Ovary (tissue), 10 donors: ENCODE measurements at places on chromosomes 11 and 22. TPM values are rescaled to one million over a fixed set of nuclear protein-coding genes. Genes with fewer than 3 reads are reported as not detected.

DNA sequence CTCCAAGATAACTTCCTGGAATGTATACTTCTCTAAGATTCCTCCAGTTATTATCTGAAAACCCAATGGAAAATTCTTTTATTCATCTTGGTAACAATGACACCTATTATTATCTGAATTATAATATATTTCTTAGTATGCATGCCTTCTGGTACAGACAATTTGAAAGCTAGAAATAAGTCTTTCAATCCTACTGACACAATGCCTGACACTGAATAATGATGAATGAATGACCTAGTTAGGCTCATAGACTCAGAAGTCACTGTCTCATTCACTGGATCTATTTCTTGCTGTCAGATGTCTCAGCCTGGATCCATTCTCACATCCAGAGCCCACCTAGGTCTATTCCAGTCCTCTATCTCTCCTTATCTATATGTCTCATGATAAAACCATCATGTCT, 1126.7 kb upstream of the CCDC90B start:
- no peak for DNase-seq

DNA sequence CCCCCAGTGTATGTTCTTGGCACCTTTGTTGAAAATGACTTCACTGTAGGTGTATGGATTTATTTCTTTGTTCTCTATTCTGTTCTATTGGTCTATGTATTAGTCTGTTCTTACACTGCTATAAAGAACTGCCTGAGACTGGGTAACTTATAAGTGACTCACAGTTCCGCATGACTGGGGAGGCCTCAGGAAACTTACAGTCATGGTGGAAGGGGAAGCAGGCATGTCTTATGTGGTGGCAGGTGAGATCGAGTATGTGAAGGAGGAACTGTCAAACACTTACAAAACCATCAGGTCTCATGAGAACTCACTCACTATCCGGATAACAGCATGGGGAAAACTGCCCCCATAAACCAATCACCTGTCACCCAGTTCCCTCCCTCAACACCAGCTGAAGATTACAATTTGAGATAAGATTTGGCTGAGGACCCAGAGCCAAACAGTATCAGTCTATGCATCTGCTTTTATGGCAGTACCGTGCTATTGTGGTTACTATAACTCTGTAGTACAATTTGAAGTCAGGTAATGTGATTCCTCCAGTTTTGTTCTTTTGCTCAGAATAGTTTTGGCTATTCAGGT, 836.2 kb downstream of the DLG2 start:
- DNase-seq, result no peak

- no peak for DNase-seq
Measured at GRCh38 chr11:64499261-64500004, 91.6 kb upstream of the SLC22A12 start.

The LPXN gene
- 8.0 TPM for total RNA-seq

The PKDREJ gene
- 0.12 TPM for total RNA-seq

GRCh38 chr11:19466314-19466713, 225.6 kb upstream of the E2F8 start:
- no peak for DNase-seq

The SCT gene
- total RNA-seq, result not detected

DNA sequence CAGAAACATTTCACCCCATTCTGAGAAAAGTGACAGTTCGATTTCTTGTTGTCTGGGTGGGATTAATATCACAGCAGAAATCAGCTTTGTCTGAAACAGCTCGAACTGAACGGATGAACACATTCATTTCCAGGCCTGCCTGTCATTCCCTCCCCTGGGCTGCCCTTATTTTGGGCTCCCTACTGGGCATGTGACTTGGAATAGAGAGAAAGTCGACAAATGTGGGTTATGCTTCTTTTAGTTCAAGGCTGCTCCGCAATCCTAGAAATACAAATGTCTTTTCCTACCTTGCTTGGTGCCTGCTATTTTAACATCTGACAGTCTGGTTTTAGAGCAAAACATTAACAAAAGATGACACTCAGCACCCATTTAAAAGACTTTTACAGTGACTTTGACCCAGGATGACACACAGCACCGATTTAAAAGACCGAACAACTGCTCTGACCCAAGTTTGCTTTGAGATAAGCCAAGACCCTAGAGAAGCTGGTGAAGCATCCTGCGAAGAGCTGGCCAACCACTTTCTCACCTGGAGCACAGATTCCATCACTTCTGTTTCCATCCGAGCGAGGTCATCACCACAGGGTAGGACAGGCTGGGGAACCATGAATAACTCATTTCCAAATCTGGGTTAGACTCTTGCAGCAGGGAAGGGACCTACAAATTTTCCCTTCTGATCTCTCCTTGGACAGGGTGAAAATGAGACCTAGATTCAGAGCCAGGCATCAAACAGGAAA, 13.1 kb downstream of the CLMP start:
- no peak for DNase-seq

The SPDYC gene
- total RNA-seq, result not detected

The MSANTD2 gene
- 18.2 TPM for total RNA-seq

The APOL3 gene
- 19.4 TPM for total RNA-seq

The CNTF gene
- 0.54 TPM for total RNA-seq

DNA sequence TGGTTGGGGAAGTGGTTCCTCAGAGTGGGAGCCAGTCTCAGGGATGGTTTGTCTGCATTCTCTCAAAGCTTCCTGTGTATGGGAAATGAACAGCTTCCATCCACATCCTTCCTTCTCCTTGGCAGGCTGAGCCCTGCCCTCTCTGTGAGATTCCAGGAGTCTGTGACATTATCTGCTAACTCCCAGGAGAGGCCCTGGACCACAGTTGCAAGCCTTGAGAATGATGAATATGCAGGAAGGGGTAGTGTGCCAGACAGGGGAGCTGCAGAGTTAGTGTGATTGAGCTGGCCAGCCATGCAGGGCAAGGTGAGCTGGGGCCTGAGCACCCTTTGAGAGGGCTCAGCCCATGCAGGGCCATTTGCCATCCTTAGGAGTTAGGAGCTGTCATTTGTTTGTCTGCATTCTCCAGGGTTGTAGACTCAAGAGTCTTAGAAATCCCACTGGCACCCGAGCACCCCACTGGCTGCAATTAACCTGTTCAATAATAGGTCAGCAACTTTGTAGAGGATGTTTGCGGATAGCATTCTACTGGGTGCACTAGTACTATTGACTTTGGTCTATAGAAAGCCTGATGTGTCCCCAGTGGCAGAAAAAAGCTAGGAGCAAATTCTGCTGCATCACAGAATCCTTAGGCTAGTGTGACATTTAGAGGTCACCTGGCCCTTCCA, 299.0 kb upstream of the CADM1 start:
- DNase-seq, result no peak

GRCh38 chr22:27554841-27555456, 246.6 kb downstream of the MN1 start:
- no peak for DNase-seq

The B3GAT1 gene
- 0.23 TPM for total RNA-seq

DNA sequence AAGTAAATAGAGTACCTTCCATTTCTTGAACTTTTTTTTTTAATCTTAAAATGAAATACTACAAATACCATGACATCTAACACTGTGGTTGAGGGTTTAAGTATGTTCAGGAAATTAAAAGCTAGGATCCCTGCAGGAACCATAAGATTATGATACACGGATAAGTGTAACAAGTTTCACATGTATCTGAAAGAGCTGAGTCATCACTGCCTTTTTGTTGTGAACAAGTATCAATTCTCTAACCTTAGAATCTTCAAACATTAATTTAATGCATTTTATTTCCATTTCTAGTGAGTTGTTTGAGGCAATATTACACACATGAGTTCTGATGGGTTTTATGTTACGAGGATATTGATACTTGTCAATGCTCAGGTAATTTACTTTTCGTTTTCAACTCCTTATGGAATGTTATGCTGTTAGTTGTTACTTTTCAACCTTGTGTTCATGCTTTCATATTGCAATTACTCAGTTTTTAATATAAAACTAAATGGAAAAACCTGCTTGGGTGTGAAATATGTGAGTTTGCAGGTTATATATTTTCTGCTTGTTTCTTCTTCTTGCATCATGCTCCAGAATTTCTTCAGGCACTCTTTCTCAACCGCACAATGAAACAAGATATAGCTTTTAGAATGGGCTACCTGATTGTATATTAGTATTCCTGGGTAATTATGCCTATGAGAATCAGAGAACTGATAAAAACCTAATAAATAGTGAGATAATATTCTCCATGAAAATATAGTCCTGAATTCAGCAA, 361.3 kb upstream of the MTNR1B start:
- no peak for DNase-seq

- DNase-seq, result no peak
Measured at GRCh38 chr11:130796828-130797227, 119.5 kb downstream of the SNX19 start.

DNA sequence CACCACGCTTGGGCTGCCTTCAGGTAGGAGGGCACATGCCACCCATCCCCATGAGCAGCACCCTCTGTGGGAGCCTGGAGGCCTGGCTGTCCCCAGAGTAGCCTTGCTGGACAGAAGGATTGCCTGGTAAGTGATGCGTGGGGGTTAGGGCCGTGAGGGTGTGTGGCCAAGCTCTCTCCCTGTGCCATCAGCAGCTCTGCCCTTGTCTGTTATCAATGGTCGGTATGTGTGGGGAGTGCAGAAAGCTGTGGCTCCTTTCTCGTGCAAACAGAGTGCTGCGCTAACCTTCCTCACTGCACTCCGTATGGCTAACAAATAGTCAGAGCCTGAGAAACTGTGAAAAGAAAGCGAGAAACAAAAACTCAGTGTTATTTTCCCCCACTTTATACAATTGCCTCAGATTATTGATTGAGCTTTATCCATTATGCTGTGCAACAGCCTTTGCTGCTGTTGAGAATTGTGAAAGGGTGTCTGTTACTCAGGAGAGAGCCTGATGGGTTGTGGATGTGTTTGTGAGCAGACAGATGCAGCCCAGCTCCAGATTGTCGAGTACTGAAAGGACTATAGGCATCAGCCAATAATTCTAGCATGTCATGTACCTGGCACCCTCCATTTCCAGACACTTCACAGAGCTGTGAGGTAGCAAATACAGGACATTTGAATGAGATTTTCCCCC, 432.2 kb downstream of the NTM start:
- DNase-seq, result no peak

- no peak for DNase-seq
Measured at GRCh38 chr22:29023172-29023796, 38.3 kb downstream of the C22orf31 start.

The KCNJ1 gene
- total RNA-seq, result not detected

The DGAT2 gene
- total RNA-seq, result 2.1 TPM

The SLC22A25 gene
- total RNA-seq, result not detected

The RELA gene
- 97.5 TPM for total RNA-seq

- DNase-seq, result no peak
Measured at GRCh38 chr11:125128450-125128849, 17.0 kb upstream of the TMEM218 start.

DNA sequence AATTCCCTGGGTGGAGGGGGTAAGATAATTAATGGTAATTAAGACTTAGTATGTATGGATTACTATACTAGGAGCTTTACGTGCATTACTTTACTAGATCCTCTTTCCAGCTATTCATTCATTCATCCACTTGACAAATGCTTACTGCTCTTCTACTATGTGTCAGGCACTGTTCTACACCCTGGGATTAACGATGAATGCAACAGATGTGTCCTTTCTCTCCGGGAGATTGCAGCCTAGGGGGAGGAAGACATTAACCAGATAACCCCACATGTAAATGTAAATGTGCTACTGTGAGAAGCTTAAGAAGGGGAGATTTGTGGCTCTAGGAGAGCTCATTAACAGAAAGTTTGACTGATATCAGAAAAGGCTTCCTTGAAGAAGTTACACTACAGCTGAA, 1.7 kb downstream of the ANKK1 start:
- DNase-seq, result no peak

The LARGE2 gene
- total RNA-seq, result 3.2 TPM

The GAL3ST1 gene
- total RNA-seq, result 4.1 TPM

DNA sequence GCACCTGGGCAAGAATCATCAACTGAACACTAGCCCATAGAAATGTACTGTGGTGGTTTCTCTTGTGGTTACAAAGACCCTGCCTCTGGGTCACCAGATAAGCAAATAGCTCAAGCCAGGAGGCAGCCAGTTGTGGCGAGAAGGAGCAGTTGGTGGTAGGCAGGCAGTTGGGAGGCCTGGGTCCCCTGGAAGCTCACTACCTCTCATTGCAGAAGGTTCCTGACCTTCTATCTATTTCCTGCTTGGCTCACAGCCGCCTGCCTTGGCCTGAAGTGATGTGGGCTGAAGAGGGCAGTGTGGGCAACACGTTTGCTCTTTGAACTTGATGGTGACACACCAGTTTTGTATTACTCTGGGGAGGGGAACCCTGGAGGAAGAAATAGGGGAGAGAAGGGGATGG, 34.7 kb downstream of the NECTIN1 start:
- DNase-seq, result no peak

The OR8G5 gene
- not detected for total RNA-seq

GRCh38 chr11:102882389-102883024, 7.7 kb upstream of the MMP12 start:
- no peak for DNase-seq

GRCh38 chr22:37320726-37321677, 38.7 kb downstream of the CYTH4 start:
- DNase-seq, result no peak

The SAA4 gene
- total RNA-seq, result not detected

- no peak for DNase-seq
Measured at GRCh38 chr11:121035780-121036179, 11.9 kb downstream of the TBCEL start.

DNA sequence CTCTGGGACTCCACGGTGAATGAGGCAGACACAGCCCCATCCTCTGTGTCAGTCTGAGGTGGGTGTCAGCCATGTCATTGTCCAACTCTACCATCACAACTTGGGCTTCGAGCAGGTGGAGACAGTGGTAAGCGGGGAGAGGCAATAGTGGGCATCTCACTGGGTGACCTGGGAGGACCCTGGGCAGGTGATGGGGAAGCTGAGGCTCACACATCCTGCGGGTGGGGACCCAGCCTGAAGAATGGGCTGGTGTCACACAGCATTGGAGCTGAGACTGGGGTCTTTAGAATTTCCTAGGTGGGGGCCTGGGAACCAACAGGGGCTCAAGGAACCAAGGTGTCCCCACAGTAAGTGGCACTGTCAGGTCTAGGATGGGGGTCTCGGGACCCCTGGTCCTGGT, 7.0 kb upstream of the SMARCB1 start:
- no peak for DNase-seq

- no peak for DNase-seq
Measured at GRCh38 chr11:12057299-12057980, 49.0 kb upstream of the DKK3 start.

The CLMP gene
- 33.8 TPM for total RNA-seq

GRCh38 chr11:35566181-35566580, 40.8 kb upstream of the PAMR1 start:
- no peak for DNase-seq

GRCh38 chr11:128130052-128130451, 457.3 kb downstream of the ETS1 start:
- DNase-seq, result no peak

GRCh38 chr11:130815097-130815802, 101.0 kb downstream of the SNX19 start:
- DNase-seq, result no peak

The ANKK1 gene
- 0.41 TPM for total RNA-seq

- DNase-seq, result no peak
Measured at GRCh38 chr11:3709977-3710376, 38.8 kb upstream of the CHRNA10 start.
